ENCODE measurements at places on chromosomes 13 and 19.

- no peak for DNase-seq
Observed at GRCh38 chr19:44002212-44002565, 568 bp upstream of the ZNF230 start.

DNA sequence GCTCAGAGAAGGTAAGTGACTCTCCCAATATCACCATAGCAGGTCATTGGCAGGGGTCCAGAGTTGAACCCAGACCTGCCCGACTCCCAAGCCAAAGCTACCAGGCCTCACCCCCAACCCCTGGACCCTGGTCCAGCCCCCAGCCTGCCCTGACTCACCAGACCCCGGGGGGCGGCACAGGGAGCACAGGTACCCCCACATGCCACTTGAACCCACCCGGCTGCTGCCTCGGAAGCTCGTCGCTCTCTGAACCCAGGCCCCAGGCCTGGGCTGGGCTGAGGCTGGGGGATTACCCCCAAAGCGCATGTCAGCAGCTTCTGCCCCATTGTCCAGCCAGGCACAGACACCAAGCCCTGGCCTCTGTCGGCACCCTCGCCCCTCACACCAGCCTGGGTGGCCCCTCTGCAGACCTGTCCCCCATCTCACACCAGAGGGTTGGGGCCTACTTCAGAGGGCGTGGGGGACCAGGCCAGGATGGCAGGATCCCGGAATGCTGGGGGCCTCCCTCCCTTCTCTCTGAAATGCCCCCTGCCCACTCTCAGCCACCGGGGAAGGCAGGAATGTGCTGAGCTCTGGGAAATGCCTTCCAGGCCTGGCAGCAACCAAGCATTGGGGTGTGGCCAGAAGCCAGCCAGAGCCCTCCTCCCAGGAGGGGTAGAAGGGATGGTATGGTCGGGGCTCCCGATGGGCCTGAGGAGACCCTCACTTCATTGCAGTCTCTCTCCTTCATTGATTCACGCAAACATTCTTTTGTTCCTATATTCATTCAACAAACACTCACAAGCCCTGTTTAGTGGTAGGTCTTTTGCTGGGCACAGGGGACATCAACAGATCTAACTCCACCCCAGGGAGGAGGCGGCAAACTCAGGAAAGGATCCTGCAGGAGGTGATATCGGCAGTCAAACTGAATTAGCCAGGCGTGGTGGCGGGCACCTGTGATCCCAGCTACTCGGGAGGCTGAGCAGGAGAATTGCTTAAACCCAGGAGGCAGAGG is 1.7 kb upstream of the PRX start:
- DNase-seq = no peak

- no peak for DNase-seq
Observed at GRCh38 chr19:49326165-49326704, 1.2 kb upstream of the SLC6A16 start.

GRCh38 chr19:2355168-2356035 is 4.7 kb upstream of the TMPRSS9 start:
- no peak for DNase-seq

- DNase-seq = no peak
Observed at GRCh38 chr13:113152984-113153809, 5.3 kb upstream of the PROZ start.

- no peak for DNase-seq
Observed at GRCh38 chr19:5128251-5128935, 159.5 kb downstream of the KDM4B start.

DNA sequence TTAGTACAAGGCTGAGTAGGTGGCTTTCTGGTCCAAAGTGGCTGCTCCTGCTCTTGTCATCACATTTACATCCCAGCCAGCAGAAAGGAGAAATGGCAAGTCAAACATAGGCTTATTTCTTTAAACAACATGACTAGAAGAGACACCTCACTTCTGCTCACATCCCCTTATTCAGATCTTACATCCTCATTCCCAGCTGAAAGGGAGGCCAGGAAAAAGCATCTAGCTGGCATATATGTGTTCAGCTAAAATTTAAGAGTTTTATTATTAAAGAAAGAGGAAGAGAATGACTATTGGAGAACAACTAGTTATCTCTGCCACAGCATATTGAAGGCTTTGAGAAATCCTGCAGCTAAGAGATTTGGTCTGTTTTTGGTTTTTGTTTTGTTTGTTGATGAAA is 34.1 kb downstream of the RGCC start:
- DNase-seq = no peak

DNA sequence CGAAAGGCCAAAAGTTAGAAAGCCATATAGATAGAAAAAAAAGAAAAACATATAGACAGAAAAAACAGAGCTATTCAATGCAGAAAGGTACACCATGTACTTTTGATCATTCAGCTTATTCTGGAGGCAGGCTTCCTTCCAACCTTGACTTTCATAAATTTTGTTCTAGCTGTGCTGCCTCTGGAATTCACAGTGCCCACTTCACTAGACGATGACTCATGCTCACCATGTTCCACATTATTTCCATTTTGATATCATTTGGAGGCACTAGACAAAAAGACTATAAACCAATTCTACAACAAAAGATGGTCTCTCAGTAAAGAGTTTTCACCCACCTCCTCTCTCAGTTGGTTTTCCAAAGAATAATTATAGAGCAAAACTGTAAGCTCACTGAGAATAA is 229.0 kb upstream of the IPO5 start:
- no peak for DNase-seq

DNA sequence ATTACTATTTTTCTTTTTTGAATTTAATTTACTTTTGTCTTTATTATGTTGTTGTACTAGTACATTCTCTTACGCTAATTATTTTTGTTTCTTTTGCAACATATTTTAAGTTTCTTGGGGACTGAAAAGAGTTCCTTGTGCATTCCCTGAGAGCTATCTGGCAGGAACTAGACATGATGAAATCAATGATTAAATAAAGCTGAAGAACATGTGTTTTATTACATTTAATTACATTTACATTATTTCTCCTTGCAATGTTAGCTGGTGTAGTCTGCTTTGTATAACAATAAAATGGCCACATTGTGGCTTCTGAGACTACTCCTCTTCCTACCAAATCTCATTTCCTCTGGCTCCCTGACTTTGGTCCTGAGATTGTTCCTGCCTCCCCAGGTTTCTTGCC is 244.9 kb downstream of the NDFIP2 start:
- DNase-seq = no peak

- DNase-seq = no peak
Observed at GRCh38 chr19:40578442-40578908, 1.8 kb downstream of the SHKBP1 start.

- DNase-seq = no peak
Observed at GRCh38 chr19:45558399-45558878, 26.2 kb downstream of the OPA3 start.

GRCh38 chr19:30856786-30857185 is 484.6 kb downstream of the ZNF536 start:
- no peak for DNase-seq

- DNase-seq = no peak
Observed at GRCh38 chr13:106619688-106620555, 52.0 kb upstream of the ARGLU1 start.

DNA sequence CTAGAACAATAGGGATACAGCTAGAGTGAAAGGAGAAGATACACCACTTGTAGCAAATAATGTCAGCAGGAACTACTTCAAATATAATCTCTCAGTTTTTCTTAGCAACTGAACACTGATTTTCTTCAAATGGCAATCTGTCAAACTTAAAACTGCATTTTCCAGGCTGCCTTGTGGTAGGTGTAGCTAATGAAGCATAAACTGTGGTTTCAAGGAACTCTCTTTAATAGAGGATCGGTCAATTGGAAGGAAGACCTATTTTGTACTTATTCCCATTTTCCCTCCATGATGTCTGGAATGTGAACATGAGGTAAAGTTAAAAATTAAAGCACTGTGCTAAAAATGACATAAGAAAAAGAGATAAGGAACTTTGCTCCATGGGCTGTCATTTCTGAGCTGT is 1261.9 kb downstream of the PCDH17 start:
- DNase-seq = no peak

- DNase-seq = no peak
Observed at GRCh38 chr19:29549105-29550070, 23.6 kb downstream of the VSTM2B start.

DNA sequence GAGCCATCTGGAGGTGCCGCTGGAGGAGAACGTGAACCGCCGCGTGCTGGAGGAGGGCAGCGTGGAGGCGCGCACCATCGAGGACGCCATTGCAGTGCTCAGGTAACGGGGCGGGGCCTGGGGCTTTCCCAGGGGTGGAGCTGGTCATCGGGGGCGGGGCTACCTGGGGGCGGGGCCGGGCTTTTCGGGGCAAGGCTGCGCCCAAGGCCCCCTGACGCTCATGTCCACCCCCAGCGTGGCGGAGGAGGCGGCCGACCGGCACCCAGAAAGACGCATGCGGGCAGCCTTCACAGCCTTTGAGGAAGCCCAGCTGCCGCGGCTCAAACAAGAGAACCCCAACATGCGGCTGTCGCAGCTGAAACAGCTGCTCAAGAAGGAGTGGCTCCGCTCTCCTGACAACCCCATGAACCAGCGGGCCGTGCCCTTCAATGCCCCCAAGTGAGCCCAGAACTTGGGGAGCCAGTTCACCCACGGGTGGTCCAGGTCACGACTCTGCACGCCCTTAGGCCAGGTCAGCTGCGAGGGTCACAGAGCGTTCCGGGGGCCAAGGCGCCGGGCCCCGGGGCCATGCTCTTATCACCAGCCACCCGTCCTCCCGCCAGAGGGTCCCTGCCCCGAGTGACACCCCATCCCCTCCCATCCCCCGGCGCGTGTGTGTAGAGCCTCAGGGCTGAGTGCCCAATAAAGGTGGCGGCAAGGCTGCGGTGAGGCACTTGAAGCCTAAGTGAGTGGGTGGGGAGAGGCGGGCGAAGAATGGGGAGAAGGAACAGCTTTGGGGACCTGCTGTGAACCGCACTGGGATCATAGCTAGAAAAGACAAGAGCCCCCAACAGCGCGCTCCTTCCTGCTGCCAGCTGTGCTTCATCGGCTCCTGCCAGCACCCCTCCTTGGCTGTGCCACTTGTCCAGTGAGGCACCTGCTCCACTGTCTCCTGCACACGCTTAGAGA is 10.7 kb downstream of the CCDC124 start:
- no peak for DNase-seq

DNA sequence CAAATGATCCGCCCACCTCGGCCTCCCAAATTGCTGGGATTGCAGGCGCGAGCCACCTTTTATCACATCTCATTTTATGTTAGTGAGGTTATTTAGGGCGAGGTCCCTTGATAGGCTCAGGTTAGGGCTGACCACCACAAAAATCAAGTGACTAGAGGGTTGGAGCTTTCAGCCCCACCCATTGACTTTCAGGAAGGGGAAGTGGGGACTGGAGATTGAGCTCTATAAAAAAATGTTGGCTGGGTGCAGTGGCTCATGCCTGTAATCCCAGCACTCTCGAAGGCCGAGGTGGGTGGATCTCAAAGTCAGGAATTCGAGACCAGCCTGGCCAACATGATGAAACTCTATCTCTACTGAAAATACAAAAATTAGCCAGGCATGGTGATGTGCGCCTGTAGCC is 20.1 kb downstream of the FPR3 start:
- DNase-seq = no peak

GRCh38 chr13:29883941-29884518 is 33.6 kb upstream of the UBL3 start:
- DNase-seq = no peak

- DNase-seq = no peak
Observed at GRCh38 chr19:51944798-51945552, 17.7 kb downstream of the ZNF613 start.

- no peak for DNase-seq
Observed at GRCh38 chr13:95153647-95154412, 147.4 kb downstream of the ABCC4 start.

DNA sequence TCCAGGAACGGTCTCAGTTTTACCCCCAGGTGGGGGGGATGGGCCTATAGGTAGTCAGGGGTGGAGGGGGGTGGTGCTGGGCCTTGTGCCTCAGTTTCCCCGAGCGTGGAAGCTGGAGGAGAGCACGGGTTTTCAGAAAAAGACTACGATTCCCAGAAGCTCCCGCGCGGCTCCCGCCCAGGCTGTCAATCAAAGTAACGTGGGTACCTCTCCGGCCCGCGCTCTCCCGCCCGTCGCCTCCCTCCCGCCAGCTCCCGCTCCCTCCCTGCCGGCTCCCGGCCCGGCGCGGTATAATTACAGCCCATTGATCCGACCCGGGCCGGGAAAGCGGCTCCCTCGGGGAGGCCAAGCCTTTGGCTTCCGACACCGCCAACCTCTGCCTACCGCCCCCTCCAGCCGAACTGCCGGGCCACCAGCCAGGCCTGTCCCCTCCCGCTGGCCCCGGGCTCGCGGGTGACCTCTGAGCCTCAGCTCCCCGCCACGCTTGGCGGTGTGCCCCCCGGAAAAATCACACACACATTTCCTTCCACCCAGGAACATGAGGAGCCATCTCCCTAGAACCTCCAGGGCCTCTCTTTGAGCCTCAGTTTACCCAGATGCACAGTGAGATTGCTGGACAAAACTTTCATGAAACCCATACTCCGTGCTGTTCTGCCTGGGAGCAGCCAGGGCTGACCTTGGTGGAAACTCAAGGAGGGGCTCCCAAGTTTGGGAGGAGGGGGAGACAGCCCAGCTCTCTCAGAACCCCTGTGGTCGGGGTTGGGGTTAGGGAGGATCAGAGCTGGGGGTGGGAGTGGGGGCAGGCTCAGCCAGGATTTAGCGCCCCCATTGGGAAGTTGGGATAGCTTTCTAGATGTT is 7.3 kb upstream of the TLE2 start:
- DNase-seq = peak; percentile 62

- no peak for DNase-seq
Observed at GRCh38 chr13:100235311-100235901, 146.5 kb downstream of the PCCA start.

DNA sequence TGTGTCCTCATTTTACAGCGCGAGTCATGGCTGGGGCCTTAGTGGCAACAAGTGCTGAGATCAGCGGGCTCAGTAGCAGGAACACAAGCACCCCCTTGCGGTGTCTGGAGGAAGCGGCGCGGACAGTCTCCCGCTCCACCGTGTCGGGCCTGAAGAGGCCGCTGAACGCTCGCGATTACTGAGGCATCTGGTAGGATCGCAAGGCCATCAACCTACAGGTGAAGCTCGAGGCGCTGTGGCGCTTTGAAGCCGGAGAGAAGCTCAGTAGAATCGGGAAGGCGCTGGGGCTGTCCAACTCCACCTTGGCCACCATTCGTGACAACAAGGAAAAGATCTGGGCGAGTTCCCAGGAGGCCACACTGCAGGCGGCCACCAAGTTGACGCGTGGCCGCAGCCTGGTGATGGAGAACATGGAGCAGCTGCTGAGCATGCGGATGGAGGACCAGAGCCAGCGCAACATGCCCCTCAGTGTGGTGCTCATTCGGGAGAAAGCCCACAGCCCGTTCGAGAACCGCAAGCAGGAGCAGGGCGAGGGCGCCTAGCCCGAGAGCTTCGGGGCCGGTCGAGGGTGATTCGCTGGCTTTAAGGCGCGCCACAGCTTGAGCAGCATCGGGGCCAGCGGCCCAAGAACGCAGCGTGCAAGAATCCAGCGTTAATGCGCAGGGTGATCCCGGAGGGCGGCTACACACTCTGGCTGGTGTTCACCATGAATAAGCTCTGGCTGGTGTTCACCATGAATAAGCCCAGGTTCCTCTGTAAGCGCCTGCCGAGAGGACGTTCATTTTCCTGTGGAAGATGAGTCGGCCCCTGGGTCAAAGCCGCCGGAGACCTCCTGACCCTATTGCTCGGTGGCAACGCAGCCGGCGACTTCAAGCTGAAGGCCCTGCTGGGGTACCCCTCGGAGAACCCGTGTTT is 8.3 kb upstream of the MZF1 start:
- DNase-seq = peak; percentile 49

Measured in ascending aorta (tissue), 2 donors.